ENCODE measurements at places on chromosomes 1 and 21.
A peak's percentile ranks its signal among the peaks of the same experiment; 100 is the strongest.

- DNase-seq = no peak
These were observed 1.5 kb downstream of the XPR1 start for GRCh38 chr1:180633057-180634056.

- no peak for DNase-seq
These were observed 17.3 kb downstream of the PDC start for GRCh38 chr1:186443638-186444037.

DNA sequence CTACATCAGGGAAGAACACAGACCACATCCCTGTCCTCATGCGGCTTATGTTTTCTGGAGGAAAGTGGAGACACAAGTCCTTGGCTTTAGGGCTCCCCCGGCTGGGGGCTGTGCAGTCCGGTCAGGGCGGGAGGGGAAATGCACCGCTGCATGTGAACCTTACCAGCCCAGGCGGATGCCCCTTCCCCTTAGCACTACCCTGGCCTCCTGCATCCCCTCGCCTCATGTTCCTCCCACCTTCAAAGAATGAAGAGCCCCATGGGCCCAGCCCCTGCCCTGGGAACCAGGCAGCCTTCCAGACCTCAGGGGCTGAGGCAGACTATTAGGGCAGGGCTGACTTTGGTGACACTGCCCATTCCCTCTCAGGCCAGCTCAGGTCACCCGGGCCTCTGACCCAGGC, 45.5 kb downstream of the TNNT2 start:
- no peak for DNase-seq

GRCh38 chr1:236009857-236010256, 55.0 kb downstream of the NID1 start:
- DNase-seq = no peak

DNA sequence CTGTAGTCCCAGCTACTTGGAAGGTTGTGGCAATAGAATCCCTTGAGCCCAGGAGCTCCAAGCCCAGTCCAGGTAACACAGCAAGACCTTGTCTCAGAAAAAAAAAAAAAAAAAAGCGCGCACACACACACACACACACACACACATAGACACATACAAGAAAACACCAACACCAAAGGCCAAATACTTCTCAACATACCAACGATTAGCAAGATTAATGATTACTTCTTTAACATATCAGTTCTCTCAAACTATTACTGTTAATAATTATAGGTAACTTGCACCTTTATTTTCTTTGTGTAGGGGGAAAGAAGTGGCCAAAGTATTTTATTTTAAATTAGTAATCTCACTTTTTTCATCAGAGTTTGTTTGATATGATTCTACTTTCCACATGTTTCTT, 289.5 kb upstream of the ADGRL2 start:
- DNase-seq = no peak

GRCh38 chr21:16424331-16424751, 694.6 kb downstream of the USP25 start:
- no peak for DNase-seq

DNA sequence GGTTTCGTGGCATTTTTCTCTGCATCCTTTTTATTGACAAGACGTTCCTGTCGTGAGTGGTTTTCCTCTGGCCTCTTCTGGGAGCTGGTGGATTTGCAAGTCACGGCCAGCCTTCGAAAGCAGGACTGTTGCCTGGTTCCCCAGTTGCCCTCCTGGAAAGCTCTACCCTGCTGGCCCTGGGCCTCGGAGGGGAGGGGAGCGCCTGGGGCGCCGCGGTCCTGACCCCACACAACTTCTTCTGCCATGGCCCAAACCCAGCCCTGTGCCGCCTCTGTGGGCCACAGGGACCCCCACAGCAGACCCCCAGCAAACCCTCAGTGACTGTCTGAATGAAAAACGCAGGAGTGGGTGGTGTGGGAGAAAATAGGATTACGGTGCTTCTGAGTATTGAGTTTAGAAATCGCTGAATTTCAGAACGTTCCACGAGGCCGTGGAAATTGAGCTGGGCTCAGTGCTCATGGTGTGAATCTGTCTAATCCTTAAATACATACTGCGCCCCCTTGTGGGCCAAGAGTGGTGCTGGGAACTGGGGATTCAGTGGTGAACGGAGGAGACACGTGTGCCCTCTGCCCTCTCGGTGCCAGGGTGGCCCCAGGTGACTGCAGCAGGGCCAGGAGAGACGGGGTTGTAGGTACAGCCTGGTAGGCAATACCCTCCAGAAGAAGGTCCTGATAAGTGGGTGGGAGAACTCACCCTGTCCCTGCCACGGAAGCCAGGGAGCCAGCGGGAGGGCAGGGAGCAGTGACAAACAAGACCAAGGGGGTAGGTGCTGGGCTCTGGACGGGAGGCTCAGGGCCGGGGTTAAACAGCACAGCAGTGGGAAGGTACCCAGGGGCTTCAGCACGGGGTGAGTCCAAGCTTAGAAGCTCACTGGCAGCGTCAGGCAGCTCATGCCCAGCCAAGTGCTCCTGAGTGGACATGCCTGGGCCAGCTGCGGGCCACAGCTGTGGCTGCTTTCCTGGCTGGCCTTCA, 101.2 kb upstream of the COL6A1 start:
- peak; percentile 49 for DNase-seq

GRCh38 chr1:200040481-200041138, 13.1 kb downstream of the NR5A2 start:
- no peak for DNase-seq

- no peak for DNase-seq
These were observed 28.4 kb downstream of the CD48 start for GRCh38 chr1:160682983-160683865.

- DNase-seq = no peak
These were observed 1.7 kb downstream of the PLEKHM2 start for GRCh38 chr1:15685820-15686219.

DNA sequence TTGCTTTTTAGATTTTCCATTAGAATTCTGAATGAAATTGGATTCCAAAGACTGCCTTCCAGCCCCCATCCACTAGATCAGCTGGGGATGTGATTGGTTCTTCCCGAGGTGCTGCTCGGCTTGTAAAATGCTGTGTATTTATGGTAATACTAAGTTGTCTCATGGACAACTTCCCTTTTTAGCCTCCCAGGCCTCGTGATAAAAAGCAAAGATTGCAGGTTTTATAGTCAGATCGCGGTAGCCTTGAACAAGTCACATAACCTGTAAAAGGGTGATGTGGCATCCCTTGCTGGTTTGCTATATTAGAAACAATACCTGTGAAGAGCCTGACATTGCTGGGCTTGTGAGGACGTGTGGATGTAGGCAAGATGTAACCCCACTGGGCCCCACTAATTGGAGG, 10.4 kb downstream of the MUL1 start:
- no peak for DNase-seq

GRCh38 chr21:24938573-24938972, 668.7 kb downstream of the MRPL39 start:
- no peak for DNase-seq

GRCh38 chr1:150012611-150013010, 2.1 kb upstream of the OTUD7B start:
- DNase-seq = no peak

GRCh38 chr1:56890229-56890628, 35.6 kb downstream of the C8A start:
- no peak for DNase-seq

DNA sequence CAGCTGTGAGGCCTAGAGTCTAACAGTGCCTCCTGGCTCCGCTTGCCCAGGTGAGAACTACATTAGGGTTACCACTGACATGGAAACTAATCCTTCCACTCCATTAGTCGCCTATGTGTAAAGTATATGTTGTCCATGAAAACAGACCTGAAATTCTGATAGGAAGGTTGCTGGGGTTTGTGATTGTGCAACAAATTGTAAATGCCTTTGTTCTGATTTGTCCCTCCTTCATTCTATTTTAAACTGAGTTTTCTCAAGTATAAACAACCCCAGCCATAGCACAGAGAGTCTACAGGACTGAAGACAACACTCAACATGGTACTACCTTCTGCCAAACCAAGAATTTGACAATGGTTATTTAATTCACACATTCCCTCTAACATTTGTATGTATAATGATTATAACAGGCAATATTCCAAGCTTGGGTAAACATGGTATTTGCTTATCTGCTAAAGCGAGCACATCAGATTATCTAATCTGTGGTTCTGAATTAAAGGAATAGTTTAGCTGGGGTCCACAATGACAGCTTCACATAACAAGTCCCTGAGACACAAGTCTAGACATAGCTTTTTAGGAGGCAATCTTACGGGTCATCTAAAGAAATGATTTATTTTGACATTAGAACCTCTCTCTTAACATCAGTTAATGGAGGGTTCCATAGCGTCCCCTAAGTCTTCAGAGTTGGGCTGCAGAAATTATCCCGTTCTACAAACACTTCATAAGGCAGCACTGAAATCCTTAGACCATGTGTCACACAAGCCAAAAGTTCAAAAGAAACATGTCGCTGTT, 633.0 kb downstream of the SMYD3 start:
- DNase-seq = no peak

- DNase-seq = no peak
These were observed 2.2 kb downstream of the TOMM40L start for GRCh38 chr1:161228032-161228431.

Data from stimulated activated CD8-positive, alpha-beta memory T cell treated with anti-CD3 and anti-CD28 coated beads, Interleukin-12 subunit alpha, Interleukin-12 subunit beta, amount 100 ng/mL, for 1 hour (primary cell).